ENCODE measurements at places on chromosomes 3 and 15.

DNA sequence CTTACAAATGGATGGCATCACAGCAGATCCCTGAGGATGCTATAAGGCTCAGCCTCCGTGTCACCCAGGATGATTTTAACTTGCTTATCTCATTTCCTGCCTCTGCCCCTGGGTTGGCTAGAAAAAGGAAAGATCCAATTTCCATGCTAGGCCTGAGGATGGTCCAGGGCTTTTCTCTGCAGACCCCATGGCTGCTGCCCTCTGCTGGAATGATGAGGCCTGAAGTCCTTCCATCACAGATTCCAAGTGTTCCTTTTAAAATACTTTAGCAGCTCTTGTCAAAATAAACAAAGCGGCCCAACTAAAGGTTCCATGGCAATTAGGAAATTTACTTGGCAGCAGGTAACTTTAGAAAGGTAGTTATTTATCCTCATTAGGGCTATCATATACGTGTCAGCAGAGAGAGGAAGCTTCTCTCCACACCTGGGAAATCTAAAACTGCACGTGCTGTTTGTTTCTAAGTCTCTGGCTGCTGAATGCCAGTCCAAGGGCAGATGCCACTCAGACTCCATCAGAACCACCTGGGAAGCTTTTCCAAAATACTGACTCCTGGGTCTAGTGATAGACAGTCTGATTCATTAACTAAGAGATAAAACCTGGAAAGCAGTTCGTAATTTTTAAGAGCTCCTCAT, 401.9 kb upstream of the IL12A start:
- no peak for DNase-seq

- no peak for DNase-seq
Measured at GRCh38 chr15:62758952-62759349, 283.6 kb upstream of the TPM1 start.

- no peak for DNase-seq
Measured at GRCh38 chr3:136899622-136900158, 37.7 kb downstream of the NCK1 start.

DNA sequence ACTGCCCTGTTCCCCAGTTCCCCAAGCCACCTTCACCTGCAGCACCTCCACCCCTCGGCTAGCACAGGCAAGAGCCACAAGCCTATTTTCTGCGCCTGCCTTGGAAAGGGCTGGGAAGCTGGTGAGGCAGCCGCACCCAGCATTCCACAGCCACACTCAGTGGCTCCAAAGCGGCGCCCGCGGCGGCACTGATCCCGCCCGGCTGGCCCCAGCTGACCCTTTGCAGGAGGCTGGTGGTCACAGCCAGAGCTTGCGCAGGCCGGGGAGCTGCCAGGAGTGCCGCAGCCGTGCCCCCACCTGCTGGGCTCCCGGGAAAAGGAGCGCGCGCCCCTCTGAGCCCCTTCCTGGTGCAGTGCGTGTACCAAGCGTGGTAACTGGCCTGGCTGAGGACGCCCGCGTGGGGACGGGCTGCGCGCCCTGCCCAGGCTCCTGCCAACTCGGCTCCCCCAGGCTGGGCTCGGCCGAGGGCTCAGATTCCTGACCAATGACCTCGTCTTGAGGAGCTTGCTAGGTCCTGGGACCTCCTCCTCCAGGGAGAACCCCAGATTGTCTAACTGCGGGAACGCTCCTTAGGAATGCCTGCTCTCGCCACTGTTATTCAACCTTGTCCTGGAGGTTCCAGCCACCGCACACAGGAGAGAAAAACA, 13.3 kb downstream of the GRAMD2A start:
- DNase-seq, result no peak

DNA sequence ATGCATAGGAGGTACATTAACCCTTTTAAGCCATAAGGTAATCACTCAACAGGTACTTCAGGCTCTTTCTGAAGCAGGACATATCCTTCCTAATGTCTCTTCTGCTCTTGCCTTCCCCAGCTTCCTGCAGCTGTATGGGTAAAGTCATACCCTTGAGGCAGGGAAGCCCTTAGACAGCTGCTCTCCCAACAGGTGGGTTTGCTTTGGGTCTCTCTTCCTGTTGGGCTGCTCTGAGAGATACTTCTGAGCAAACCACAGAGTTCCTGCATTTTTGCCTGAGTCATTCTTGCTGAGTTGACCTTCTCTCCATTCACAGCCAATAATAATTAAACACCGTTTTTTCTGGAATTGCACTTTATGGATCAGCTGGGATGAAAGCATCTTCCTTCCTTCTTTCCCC, 2.0 kb upstream of the TRAT1 start:
- DNase-seq, result no peak

DNA sequence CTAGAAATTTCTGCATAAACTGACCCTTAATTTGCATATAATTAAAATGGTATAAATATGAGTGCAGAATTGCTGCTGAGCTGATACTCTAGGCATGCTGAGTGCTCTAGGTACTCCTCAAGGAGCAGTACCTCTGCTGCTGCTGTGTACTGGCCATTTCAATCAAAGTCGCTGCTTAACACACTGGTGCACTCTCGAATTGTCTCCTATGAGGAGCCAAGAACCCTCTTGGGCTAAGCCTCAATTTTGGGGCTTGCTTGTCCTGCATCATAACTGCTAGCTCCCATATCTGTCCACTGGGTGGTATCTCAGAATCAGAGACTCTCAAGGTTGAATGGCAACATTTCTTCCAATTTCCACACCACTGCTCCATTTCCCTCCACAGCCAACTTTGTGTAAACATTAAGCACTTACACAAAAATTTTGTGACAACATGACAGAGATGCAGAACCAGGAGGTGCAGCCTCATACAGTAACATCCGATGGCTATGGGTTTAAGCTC, 82.5 kb downstream of the XXYLT1 start:
- DNase-seq, result no peak

DNA sequence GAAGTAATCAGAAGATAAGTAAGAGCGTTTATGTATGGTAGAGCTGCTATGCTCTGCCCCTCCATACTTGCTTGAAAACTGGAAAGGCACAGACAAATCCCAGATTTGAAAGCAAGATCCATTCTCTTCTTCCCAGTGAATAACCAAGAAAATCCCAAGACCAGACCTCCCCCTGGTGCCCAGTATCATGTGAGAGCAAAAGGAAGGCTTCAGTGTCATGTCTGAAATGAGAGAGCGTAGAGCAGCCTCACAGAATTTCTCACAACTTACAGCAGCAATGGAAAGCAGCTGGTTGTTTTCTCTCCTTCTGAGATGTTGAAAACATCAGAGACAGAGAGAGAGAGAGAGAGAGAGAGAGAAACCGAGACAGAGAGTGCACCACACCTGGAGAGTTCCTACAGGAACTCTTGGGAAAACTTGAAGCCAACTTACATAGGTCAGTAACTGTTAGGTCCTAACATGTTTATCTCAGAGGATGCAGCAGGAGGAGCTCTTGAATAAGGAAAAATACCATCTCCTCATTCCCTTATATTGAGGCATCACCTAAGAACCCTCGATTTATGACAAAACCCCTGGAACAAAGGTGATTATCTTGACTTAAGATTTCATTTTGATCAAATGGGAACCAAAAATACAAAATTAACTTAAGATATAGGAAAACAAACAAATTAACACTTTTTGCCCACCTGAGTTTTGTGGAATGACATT, 273.3 kb downstream of the NSUN3 start:
- no peak for DNase-seq

- no peak for DNase-seq
Measured at GRCh38 chr3:136237103-136237502, 13.0 kb upstream of the PCCB start.

GRCh38 chr15:49168016-49168415, 2.0 kb upstream of the GALK2 start:
- no peak for DNase-seq

DNA sequence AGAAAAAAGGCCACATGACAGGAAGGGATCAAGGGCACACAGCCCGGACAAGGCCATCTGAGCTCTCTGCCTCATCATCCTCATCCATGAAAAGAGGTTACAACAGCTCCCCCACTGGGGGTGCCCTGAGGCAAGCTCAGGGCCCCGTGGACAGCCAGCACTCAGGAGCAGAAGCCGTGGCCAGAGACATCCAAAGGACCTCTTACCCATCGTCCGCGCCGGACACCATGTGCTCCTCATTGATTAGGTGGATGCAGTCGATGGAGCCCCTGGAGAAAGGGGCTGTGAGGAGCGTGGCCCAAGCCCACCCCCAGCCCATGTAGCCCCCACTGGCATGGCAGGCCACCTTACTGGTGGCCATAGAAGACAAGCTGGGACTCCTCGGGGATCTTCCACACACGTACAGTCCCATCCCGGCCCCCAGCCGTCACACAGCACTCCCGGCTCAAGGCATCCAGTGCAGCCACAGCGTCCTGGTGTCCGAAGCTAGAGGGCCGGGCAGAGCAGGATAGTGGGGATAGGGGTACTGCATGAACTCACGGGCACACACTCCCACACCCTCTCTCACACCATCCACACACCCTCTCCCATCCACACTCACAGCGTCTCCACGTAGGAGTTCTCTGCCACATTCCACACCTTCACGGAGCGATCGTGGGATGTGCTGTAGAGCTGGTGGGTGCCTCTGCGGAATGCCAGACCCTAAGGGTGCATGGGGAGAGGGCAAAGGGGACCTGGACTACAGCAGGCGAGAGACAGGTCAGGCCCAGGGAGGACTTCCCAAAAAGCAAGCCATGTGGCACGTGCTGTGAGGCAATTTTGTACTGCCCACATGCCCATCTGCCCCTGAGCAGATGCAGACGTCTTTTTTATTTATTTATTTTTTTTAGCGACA, 6.5 kb downstream of the RRP9 start:
- no peak for DNase-seq

- DNase-seq, result no peak
Measured at GRCh38 chr3:177357352-177358090, 160.2 kb upstream of the TBL1XR1 start.
